C1 segment of cervical spinal cord (tissue), 14 donors: ENCODE measurements at places on chromosomes 3 and 15.

DNA sequence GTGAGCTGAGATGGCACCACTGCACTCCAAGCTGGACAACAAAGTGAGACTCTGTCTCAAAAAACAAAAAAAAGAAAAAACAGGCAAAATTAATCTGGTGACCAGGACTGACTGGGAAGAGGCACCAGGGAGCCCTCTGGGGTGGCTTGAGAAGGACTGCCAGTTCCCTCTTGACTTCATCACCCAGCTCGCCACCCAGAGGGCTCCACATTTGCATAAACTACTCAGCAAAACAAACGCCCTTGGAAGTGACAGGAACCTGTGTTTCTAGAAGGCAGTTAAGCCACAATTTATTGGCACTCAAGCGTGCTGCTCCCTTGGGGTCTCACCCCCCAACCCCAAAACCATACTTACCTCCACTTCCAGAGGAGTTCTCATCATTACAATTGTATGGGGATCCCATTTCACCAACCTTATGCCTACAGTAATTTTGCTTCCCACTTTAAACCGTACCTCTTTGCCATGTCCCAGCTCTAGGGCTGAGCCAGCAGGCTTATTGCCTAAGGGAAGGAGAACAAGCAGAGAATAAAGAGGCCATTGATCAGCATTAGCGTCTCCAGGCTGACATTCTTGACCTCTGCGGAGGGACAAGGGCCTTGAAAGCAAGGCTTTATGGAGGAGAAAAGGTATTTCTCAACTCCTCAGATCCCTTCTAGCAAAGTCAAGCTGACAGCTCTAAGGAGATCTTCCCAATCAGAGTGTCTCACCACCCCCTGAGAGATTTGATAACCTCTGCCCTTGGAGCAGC, 357.4 kb downstream of the SHQ1 start:
- no peak for DNase-seq

GRCh38 chr3:114231616-114232015, 5.8 kb downstream of the ZNF80 start:
- DNase-seq: no peak

GRCh38 chr3:143081844-143082778, 37.5 kb upstream of the CHST2 start:
- no peak for DNase-seq

GRCh38 chr15:57213862-57214261, 162.4 kb upstream of the CGNL1 start:
- no peak for DNase-seq

- no peak for DNase-seq
Observed at GRCh38 chr3:115099986-115100571, 47.0 kb downstream of the ZBTB20 start.

DNA sequence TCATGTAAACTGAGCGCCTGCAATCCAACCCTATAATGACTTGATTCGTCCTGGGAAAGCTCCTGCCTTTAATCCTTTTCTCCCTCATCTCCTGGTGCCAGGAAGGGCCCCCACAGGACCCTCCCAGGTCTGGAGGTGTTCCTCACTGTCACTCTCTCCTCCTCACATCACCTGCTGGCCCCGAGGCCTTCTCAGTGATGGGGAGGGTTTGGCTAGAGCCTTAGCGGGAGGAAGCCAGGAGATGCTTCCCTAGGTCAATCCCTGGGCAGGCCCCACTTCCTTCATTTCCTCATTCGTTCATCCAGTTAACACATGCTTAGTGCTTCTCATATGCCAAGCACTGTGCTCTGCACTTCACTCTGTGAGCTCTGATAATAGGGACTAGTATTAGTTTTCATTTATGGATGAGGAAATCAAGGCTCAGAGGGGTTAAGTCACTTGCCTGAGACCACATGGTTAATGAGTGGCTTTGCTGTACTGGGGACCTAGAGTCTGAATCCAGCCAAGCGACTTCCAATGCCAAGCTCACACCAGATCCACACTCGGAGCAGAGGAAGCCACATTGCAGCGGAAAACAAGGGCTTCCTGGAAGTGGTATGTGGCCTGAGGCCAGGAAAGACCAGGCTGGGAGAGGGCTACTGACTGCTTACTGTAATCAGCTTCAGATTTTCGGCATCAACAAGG, 50.3 kb upstream of the CHRNB4 start:
- DNase-seq: no peak

- no peak for DNase-seq
Observed at GRCh38 chr15:36925653-36926426, 174.5 kb downstream of the MEIS2 start.

- no peak for DNase-seq
Observed at GRCh38 chr15:91329914-91330313, 229.9 kb downstream of the SV2B start.

- DNase-seq: no peak
Observed at GRCh38 chr3:52225452-52226228, at the start of gene TLR9. TLR9 (minus strand) TSS chr3:52225645; CDS start chr3:52225529, 116 bp downstream.

- DNase-seq: no peak
Observed at GRCh38 chr3:182118066-182118465, 406.3 kb downstream of the SOX2 start.

GRCh38 chr3:24886501-24886900, 391.9 kb upstream of the THRB start:
- no peak for DNase-seq

DNA sequence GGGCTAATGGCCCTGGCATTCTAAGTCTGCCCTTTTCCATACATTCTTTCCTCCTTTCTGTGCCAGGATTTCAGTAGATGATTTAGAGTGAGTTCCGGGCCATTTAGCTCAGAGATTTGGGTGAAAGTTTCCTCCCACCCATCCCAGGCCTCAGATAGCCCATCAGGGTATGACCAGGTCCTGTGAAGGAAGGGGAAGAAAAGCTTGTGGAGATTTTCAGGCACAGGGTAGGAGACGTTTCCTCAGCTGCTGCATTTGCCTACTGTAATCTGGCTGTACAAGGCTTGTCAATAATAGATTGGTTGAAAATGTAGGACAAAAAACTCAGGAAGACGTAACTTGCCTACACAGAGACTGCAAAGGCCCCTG, 63.2 kb upstream of the BCL6 start:
- no peak for DNase-seq

GRCh38 chr3:109050591-109051167, 67.3 kb downstream of the MORC1 start:
- DNase-seq: no peak

DNA sequence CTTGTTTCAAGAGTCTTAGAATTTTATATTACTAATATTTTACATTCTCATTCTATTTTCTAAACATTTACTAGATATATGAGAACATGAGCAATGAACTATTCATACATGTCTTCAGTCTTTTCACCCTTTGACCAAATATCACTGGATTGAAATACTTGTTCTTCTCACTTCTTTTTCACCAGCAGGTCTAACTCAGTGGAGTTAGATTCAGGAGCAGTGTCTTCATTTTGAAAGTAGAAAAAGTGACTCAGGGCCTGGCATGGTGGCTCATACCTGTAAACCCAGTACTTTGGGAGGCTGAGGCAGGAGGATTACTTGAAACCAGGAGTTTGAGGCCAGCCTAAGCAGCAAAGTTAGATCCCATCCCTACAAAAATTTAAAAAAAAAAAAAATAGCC, 70.8 kb downstream of the USP13 start:
- DNase-seq: no peak

- no peak for DNase-seq
Observed at GRCh38 chr3:129793942-129794310, 99.6 kb downstream of the TMCC1 start.

DNA sequence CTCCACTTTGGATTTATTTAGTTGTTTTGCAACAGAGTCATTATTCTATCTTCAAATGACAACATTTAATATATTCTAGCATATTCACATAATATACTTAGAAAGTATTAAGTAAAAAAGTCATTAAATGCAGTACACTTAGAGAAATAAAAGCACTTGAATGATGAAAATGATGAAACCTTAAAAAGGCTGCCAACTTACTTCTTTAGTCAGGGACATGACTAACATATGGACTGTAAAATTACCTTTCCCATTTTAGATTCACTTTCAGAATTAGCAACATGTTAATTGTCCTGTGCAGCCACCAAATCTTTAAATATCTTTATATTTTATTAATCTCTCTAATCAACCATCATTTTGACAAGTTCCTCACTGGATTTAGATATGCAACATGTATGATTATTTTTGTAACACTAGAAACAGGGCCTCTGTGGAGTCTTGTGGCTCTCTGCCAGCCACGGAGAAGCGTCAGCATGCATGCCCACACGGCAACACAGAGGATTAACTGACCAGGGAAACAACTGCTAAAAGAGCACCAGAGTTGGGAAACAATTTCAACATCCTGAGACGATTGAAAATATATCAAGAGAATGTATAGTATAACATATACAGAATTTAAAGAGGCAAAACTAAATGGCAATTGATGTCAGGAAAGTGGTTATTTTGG, 95.7 kb downstream of the ANO10 start:
- DNase-seq: no peak

- no peak for DNase-seq
Observed at GRCh38 chr3:166446291-166446690, 609.1 kb upstream of the BCHE start.

DNA sequence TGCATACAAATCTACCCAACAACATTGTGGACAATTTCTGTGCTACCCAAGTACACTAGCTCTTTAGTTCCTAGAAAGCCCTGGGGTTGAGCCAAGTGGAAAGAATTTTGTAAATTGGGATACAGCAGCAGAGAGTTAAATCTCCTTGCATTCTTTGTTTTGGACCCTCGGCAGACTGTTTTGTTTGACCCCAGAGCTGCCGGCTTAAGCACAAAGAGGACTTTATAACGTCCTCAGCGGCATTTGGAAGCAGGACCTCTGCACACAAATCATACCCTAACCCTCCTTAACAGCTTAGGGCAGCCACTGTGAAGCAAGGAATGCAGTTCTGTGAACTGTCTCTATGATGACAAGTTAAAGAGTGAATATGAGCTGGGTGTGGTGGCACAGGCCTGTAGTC, 415.3 kb downstream of the CNTN4 start:
- DNase-seq: no peak
